CD4-positive, alpha-beta T cell treated with Interleukin-10 for 1 hour (primary cell): ENCODE measurements at places on chromosomes 5 and 9.

- DNase-seq, result no peak
Measured at GRCh38 chr9:27248702-27249101, 48.2 kb downstream of the EQTN start.

GRCh38 chr5:150217873-150218692, 28.2 kb downstream of the SLC6A7 start:
- peak; percentile 79 for DNase-seq

DNA sequence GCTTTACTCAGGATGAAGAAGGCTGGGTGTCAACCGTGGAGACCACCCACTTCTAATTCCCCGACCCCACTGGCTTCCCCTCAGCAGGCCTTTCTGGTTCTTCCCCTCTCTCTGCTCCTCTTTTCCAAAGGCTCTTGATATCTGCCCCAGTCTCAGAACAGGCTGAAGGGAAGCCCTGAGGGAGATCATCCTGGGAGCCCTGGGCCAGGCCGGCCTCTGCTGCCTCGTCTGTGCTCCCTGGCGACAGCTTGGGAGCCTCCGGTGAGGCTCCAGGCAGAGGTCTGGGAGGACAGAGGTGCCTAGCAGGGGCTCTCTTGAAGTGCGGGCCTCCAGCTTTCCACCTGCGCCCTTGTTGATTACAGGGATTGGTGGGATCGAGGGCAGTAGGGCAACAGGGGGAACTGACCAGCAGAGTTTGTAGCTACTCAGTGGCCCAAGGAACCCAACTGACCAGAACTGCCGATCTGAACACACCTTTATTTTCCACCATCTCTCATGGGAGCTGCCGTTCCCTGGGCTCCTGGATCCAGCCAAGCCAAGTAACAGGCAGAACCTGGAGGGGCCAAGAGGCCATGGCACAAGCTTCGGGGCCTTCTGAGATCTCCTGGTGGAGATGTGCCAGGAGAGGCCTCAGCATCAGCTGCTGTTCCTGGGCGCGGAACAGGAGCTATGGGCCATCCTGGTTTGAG, 198.5 kb downstream of the CACNA1B start:
- DNase-seq, result no peak

DNA sequence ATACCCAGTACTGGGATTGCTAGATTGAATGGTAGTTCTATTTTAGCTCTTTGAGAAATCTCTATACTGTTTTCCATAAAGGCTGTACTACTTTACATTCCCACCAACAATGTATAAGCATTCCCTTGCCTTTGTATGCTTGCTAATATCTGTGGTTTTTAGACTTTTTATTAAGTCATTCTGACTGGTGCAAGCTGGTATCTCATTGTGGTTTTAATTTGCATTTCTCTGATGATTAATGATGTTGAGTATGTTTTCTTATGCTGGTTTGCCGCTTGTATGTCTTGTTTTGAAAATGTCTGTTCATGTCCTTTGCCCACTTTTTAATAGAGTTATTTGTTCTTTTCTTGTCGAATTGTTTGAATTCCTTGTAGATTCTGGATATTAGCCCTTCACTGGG, 512.7 kb upstream of the PAPPA start:
- DNase-seq, result no peak

GRCh38 chr5:109688630-109688969, 1.1 kb upstream of the MAN2A1 start:
- DNase-seq, result peak; percentile 51

- no peak for DNase-seq
Measured at GRCh38 chr5:24904981-24905517, 260.3 kb upstream of the CDH10 start.

GRCh38 chr9:12631866-12632265, 61.3 kb upstream of the TYRP1 start:
- DNase-seq, result no peak

GRCh38 chr9:4062966-4063365, 236.9 kb downstream of the GLIS3 start:
- no peak for DNase-seq

DNA sequence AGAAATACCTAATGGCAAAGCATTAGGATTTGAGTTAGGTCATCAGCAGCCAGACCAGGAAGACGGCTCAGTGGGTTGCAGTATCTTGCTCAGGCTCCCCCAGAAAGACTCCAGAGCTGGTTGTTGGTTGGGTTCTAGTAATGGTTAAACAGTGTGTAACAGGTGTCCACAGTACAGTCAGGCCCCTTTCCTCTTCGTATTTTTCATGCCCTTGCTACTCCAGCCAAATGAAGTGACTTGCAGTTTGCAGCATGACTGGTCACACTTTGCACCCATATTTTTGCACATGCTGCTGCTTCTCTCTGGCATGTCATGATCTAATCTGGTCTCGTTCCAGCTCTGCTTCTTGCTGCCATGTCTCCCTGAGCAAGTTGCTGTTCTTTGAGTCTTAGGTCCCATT, 60.6 kb upstream of the TRPC7 start:
- DNase-seq, result no peak

DNA sequence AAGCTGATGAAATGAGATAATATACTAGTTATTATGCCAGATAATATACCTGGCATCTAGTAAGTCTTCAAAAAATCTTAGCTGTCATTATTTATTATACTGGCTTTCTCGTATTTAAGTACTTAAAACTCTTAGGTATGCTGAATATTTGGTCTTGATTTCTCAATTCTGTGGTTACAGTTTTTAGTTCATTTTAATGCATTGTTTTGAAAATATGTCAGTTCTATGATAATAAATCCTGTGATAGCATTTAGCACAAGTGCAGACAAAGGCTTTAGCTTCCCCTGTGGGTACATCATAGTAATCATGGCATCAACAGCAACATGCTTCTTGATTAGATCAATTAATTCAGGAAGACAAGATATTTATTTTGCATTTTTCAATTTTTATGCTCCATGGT, 133.0 kb downstream of the SMC2 start:
- DNase-seq, result no peak

DNA sequence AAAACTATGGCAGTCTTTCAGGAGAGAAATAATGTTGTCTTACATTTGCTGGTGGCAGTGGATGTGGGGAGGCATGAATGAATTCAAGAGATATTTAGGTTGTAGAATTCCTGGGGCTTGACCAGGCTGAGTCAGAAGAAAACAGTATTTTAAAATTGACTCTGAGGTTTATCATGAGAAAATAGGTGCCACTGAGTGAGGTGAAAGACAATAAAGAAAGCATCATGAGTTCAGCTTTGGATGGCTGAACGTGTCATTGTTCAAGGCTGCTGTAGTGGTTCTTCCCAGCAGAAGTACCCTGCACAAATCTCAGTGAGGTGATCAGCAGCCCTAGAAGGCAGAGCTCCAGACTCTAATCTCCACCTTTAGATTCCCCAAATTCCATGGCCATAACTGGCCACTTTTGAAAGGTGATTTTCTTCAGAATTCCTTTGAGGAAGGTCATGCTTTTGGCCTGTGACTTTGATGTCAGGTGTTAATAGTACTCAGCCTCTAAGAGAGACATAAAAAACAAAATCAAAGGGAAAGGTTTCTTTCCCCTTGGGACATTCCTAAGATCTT, 395.4 kb downstream of the NTRK2 start:
- no peak for DNase-seq

DNA sequence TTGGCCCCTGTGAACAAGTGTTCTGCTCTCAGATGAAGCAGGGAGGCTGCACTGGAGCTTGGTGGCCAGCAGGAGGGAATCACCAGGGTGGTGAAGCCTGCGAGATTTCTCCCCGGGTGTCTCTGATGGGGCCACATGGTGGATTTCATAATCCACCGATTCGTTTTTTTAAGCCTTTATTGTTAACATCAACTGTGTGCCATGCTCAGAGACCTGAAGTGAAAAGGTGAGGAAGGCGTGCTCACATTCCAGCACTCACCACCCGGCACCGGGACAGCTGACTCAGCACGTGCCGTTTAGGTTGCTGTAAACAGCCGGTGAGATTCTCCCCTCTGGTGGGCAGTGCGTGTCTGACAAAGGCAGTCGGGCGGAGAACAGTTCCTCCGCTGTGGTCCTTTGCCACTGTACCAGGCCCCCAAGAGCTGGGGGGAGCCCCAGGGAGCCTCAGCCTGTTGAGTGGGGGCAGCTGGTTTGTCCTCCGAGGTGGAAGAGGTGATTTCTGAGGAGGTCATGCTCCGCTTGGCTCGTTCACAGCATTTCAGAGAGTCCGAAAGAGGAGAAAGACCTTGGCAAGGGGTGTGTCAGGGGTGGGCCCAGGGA, 12.7 kb upstream of the AHRR start:
- no peak for DNase-seq

DNA sequence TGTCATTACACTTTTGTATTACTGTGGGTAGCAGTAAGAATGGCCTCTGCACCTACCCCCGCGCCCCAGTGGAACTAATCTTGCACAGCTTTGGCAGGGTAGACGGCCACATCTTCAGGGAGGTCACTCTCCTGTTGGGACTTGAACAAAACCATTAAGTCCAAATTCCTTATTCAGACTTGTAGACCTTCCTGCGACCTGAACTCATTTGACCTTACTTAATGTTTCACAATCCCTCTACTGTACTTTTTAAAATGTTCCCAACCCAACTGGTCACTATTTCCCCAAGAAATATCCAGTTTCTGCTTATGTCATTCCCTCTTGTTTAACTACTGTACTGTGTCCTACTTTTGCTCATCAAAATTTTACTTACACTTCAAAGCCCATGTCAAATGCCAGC, 5.3 kb upstream of the FAM120AOS start:
- no peak for DNase-seq

DNA sequence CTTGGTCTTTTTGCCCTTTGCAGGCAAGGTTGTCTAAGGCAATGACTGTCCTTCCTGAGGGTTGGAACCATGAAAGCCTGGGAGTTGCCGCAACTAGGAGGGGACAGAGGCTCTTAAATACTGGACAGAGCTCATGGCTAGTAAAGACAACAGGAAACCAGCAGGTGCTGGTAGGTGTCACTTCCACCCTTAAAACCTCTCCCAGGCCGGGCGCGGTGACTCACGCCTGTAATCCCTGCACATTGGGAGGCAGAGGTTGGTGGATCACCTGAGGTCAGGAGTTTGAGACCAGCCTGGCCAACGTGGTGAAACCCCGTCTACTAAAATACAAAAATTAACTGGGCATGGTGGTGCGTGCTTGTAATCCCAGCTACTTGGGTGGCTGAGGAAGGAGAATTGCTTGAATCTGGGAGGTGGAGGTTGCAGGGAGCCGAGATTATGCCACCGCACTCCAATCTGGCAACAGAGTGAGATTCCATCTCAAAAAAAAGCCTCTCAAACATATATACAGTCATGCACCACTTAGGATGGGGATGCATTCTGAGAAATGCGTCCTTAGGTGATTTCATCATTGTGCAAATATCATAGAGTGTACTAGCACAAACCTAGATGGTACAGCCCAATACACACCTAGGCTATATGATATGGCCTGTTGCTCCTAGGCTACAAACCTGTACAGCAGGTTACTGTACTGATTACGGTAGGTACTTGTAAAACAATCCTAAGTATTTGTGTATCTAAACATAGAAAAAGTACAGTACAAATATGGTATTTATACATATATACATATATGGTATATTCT, 102.7 kb downstream of the HSPA4 start:
- DNase-seq, result no peak

DNA sequence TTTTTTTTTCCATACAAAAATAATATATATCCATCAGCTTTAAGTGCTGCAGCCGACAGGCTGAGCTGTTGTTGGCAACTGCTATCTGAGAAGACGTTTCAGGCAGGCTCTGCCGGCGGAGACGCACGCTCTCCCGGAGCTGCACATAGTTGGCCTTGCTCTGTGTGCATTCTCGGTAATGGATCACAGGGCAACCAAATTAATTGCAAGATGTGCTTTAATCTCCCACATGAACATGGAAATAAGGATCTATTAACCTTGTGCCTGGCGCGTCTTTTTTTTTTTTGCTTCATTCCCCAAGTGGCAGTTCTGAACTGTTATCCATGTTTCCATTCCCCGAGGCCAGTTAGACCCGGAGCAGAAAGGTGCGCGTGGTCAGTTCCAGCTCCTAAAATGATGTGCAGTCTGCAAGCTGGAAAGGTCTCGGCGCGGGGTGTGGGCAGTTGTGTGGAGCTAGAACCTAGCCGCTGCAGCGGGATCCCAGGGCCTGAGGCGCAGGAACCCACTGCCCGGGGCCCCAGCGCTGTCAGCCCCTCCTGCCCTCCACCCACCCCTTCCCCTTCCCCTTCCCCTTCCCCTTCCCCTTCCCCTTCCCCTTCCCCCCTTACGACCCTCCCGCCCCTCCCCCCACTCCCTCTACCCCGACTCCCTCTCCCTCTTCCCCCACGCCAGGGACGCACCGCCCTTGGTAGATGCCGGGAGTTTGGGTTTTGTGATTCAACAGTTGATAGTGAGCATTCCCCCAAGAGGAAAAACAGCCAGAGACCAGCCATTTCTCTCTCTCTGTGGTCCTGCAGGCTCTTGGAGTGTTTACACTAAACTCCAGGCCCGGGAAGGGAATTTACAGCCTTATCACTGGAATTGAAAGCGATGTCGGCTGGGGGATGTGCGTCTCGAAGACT, 137.8 kb downstream of the CEP120 start:
- DNase-seq, result no peak

- no peak for DNase-seq
Measured at GRCh38 chr9:134783699-134784039, 96.9 kb upstream of the FCN2 start.

- DNase-seq, result no peak
Measured at GRCh38 chr9:128073253-128073886, 5.3 kb downstream of the SLC25A25 start.
